Heart left ventricle (tissue), 16 donors: ENCODE measurements at places on chromosomes 2 and 18. TPM values are rescaled to one million over a fixed set of nuclear protein-coding genes. Genes with fewer than 3 reads are reported as not detected.
A peak's percentile ranks its signal among the peaks of the same experiment; 100 is the strongest.

GRCh38 chr2:45823723-45824206, 172.3 kb downstream of the PRKCE start:
- no peaks in the 10 kb centered on the region for H3K36me3 ChIP-seq
- no peaks in the 10 kb centered on the region for H3K27me3 ChIP-seq
- DNase-seq, result peak; percentile 85
- H3K27ac ChIP-seq, result peak overlapping the region; percentile 21
- H3K4me1 ChIP-seq, result peaks cover 53% of the 10 kb centered on the region

DNA sequence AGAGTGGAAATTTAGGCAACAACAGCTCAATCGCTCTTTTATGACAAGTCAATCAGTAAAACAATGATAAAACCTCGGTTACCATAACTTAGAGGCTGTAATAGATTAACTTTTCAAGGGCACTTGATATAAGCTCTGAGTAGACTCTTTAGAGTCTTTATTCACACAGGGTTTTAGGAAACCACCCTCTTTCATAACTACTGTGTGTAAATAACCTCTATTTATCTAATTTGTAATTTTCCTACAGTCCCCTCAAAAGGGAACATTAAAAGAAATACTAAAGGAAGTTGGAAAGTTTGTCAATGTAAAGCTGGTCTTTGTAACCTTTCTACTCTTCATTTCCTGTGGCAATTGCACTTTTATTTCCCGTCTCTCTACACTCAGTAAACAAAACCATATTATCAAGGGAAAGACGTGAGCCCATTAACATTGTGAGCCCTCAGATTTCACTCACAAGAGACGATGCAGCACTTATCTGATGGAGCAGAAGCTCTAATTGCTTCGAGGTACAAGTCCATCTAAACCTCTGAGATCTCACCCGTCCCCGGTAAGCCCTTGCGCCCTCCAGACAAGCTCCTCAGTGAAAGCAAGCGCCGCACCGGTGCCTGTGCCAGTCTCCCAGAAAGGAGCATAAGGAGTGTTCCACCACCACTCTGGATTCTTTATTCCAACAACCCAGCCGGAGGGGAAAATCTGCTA, 1.1 kb upstream of the HOXD1 start:
- H3K27ac ChIP-seq, result no peak overlapping the region
- no peaks in the 10 kb centered on the region for H3K36me3 ChIP-seq
- DNase-seq, result no peak
- peaks cover 74% of the 10 kb centered on the region for H3K27me3 ChIP-seq

GAL3ST2 gene
- total RNA-seq, result not detected

- no peaks in the 10 kb centered on the region for H3K27me3 ChIP-seq
- H3K27ac ChIP-seq, result no peak overlapping the region
- no peak for DNase-seq
- H3K36me3 ChIP-seq, result no peaks in the 10 kb centered on the region
- H3K4me1 ChIP-seq, result peaks cover 70% of the 10 kb centered on the region
These were observed 27.0 kb downstream of the NRP2 start for GRCh38 chr2:205709319-205709718.

AKAIN1 gene
- total RNA-seq, result not detected

GRCh38 chr2:152710713-152711112, 6.5 kb downstream of the PRPF40A start:
- H3K27ac ChIP-seq, result no peak overlapping the region
- no peaks in the 10 kb centered on the region for H3K36me3 ChIP-seq
- no peaks in the 10 kb centered on the region for H3K27me3 ChIP-seq
- no peak overlapping the region for H3K4me3 ChIP-seq
- DNase-seq, result no peak

DNA sequence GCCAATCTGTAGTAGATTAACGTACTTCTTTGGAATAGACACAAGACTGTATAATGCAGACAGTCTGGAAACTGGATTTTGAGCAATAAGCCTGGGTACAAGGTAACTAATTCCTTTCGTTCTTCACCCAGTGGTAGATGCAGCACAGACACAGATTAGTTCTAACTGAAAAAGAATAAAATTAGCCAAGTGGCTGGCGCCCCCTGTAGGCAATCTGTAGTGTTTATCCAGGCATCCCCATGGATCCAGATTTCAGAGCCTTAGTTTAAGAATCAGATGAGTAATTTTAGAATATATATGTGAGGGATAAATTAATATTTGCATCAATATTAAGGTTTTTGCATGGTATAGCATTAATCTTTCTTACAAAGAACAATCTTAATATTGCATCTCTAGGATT, 563.9 kb downstream of the DCC start:
- no peaks in the 10 kb centered on the region for H3K27me3 ChIP-seq
- H3K4me1 ChIP-seq, result no peaks in the 10 kb centered on the region
- no peak overlapping the region for H3K4me3 ChIP-seq
- DNase-seq, result no peak
- H3K27ac ChIP-seq, result no peak overlapping the region

GALR1 gene
- total RNA-seq, result not detected

DNA sequence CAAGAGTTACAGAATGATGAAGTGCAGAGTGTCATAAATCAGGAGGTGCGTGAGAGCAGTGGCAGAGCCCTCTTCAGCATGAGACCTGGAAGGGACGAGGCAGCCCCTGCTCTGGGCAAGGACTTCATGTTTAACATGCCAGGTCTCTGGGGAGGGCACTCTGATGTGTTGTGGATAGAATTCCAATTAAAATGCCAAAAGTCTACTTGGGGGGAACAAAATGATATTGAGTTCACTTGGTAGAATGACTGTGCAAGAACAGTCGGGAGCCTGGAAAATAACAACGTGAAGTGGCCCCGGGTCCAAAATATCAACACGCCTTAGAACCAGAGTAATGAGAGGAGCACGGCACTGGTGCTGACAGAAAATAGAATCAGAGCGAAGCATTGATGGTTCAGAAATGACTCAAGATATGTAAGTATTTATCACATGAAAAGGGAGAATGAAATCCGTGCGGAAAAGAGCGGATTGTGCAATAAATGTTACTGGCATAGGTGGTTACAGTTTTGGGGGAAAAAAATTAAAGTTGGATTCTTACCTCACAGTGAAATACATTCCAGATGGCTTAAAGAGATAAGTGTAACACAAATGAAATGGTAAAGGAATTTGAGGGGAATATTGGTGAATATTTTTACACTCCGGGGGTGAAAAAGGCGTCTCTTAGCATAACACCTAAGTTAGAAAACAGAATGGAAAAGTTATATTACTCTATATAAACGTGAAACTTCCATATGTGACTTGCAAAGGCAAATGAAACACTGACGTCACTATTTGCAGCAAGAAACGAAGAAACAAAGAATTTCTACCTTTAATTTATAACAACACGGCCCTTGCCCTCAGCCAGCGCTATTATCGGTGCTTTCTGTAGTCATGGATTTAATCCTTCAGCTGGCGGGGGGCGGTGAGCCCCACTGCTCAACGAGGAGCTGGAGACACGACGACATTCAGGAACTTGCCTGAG, 159.4 kb upstream of the TWIST2 start:
- no peak for DNase-seq
- H3K27me3 ChIP-seq, result no peaks in the 10 kb centered on the region

GKN2 gene
- not detected for total RNA-seq

DNA sequence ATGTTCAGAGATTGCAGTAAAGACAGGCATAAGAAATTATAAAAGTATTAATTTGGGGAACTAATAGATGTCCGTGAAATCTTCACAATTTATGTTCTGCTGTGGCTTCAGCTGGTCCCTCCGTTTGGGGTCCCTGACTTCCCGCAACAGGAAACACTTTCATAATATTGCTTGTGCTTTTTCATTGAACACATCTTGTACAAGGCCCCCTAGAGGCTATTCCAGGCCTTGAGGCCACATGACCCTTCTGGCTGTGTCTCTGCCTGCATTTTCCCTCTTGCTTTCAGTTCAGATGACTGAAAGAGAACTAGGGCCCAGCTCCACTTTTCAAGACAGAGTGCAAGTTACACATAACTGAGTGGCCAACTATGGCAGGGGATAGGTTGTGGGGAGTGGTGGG, 164.1 kb downstream of the TMEM247 start:
- H3K4me1 ChIP-seq, result peaks cover 13% of the 10 kb centered on the region
- no peaks in the 10 kb centered on the region for H3K36me3 ChIP-seq
- no peak for DNase-seq

C2orf81 gene
- 0.62 TPM for total RNA-seq

DNA sequence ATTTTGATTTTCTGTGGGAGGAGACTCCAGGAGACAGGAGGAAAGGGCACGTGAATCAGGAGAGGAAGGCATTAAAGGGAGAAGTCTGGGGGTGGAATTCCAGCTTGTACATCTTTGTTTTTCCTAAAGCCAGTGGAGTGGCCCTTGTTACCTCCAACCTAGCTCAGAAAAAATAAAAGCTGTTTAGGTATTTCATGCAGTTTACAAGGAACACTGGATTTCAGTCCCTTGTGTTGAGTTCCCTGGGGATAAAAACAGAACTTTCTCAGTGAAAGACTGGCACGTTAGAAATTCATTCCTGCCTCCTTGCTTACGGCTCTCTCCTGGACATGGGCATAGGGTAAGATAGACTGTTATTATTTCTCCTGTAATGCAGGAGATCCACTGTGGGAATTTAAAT, 170.2 kb downstream of the ZEB2 start:
- no peak for DNase-seq
- no peaks in the 10 kb centered on the region for H3K36me3 ChIP-seq
- peaks cover 5% of the 10 kb centered on the region for H3K4me1 ChIP-seq
- H3K4me3 ChIP-seq, result no peak overlapping the region
- H3K27ac ChIP-seq, result peak overlapping the region; percentile 13

GRCh38 chr2:224837558-224837957, 121.4 kb upstream of the CCDC195 start:
- no peaks in the 10 kb centered on the region for H3K27me3 ChIP-seq
- peaks cover 89% of the 10 kb centered on the region for H3K36me3 ChIP-seq
- H3K27ac ChIP-seq, result no peak overlapping the region
- DNase-seq, result peak; percentile 52
- H3K4me3 ChIP-seq, result no peak overlapping the region

LDLRAD4 gene
- 27.7 TPM for total RNA-seq

DNA sequence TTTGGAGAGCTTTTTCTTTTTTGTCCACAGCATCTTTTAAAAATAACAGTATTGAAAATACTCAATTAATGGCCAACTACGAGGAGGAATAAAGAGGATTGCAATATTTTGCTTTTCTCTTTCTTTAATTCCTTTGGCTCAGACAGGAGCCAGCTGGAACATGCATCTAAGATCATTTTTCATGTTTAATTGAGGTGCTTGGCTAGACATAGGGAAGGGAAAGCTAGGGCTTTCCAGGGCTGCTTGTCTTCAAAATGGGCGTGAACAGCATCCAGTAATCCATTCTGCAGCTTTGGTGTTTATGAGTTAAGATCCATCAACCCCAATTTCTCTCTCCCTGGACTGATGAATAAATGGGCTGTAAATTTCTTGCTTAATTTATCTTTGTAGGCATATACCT, 323.0 kb downstream of the PTPRM start:
- H3K4me1 ChIP-seq, result no peaks in the 10 kb centered on the region
- H3K36me3 ChIP-seq, result peaks cover 6% of the 10 kb centered on the region
- H3K27ac ChIP-seq, result no peak overlapping the region
- H3K27me3 ChIP-seq, result no peaks in the 10 kb centered on the region
- DNase-seq, result no peak
- H3K4me3 ChIP-seq, result no peak overlapping the region

GRCh38 chr2:121101093-121101715, 183.8 kb downstream of the TFCP2L1 start:
- no peak overlapping the region for H3K4me3 ChIP-seq
- H3K36me3 ChIP-seq, result no peaks in the 10 kb centered on the region
- no peak for DNase-seq

DNA sequence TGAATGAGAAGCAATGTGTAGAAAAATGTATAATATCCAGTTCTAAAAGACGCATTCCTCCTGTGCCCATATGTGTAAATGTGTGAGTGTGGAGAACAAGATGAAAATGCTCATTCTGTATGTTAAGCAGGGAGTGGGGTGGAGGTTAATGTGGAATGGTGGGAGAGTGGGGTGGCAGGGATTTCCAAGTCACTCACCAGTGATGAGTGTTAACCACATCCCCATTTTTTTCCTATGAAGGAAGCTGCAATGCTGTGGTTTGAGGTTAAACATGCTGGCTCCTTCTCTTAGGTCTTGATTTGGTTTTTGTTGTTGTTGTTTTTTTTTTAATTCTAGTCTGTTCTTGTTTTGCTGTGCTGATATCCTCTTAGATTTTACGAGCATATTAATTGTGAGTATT, 169.4 kb downstream of the NEDD4L start:
- DNase-seq, result no peak
- H3K27me3 ChIP-seq, result no peaks in the 10 kb centered on the region
- no peaks in the 10 kb centered on the region for H3K36me3 ChIP-seq
- H3K4me3 ChIP-seq, result no peak overlapping the region
- no peak overlapping the region for H3K27ac ChIP-seq

ACKR3 gene
- total RNA-seq, result 23.7 TPM
